ENCODE measurements at places on chromosomes 11 and 22.

DNA sequence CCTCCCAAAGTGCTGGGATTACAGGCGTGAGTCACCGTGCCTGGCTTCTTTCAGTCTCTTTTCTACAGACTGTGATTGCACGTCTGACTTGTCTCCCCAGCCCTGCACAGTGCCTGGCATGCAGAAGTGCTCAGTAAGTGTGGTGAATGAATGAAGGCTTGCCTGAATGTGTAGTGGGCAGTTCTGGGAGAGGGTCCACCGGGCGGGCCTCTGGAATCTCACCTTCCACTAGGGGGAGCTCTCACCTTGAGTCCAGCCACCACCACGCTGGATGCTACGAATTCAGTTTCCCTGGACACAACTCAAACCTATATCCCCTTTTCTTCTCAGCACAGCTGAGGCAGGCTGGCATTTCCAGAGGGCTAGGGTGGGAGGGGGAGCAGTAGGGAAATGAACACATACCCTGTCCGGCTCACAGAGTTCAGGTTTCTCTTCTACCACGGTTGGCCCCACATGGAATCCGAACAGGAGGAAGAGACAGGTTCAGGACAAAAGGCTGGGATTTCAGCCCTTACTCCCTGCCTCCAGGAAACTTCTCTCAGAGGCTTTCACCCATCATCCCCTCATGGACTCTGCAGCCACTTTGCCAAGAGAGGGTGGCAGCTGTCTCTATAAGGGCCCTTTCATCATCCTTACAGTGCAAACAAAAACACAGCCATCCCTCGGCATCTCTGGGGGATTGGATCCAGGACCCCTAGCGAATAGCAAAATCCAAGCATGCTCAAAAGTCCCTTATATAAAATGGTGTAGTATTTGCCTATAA lies 86.8 kb downstream of the NECTIN1 start:
- DNase-seq, result no peak

- DNase-seq, result peak; percentile 39
Observed at GRCh38 chr22:42074846-42075676, 1.0 kb downstream of the PHETA2 start.

- no peak for DNase-seq
Observed at GRCh38 chr22:41254230-41254629, 13.5 kb upstream of the CHADL start.

- no peak for DNase-seq
Observed at GRCh38 chr11:111843661-111844060, 27.7 kb downstream of the ALG9 start.

- DNase-seq, result no peak
Observed at GRCh38 chr11:76699451-76700091, 29.0 kb upstream of the LRRC32 start.

DNA sequence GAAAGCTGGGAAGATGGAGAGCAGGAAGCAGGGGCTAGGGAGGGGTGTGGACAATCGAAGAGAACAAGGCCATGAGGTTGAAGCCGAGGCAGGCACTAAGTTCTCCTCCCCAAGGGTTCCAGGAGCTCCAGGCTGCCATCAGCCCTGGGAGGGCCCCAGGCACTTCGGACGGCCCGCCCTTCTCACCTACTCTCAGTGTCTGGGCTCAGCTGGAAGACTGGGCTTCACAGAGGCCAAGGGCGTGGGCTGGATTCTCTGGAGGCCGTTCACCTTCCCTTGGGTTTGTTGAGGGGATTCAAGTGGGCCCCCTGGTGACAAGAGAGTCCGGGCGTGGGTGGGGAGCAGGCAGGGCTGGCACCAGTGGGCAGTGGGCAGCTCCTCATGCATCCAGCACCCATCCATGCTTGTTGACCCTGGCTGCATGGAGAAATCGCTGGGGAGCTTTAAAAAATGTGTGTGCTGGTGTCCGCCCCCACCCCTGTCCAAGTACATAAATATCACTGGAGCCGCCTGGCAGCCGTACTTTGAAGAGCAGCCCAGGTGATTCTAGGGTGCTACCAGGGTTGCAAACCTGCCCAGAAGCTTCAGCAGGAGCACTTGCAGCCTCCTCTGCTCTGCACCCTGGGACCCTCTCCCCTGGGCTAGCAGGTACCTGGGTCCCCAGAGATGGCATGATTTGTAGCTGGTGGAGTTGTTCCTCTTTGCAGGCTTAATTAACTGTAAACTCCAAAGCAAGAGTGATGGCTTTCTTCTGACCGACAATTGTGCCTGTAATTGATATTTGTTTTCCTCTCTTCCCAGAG lies 74.3 kb downstream of the RTL6 start:
- no peak for DNase-seq

DNA sequence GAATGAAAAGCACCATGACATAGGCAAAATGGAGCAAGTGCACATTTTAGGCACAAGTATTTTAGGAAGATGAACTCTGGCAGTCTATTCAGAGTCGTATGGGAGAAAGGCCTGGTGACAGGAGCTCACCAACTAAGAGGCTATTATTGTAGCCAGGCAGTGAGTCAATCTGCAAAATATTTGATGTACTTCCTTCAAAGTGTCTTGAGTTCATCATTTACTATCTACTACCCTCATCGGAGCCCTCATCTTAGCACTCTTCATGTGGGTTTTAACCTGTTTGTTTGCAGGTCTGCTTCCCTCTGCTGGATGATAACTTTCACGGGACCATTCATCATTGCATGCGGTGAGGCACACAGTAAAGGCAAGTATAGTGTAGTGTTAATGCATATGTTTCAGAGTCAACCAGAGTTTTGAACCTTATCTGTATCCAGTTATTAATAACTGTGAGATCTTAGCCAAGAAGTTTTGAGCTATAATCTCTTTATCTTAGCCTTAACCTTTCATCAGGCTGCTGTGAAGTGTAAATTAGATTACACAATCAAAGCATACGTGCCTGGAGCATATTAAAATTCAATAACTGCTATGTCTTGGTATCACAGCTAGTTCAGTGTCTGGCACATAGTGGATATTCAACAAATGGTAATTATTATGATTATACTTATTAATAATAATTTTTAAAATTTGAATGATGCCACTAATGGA lies 70.9 kb upstream of the SC5D start:
- DNase-seq, result no peak

Measured in psoas muscle (tissue), 8 donors.